Activated T-cell treated with anti-CD3 and anti-CD28 coated beads, Interleukin-2, amount 50 U/mL, for 72 hours (primary cell): ENCODE measurements at places on chromosomes 16 and 17. TPM values are rescaled to one million over a fixed set of nuclear protein-coding genes. Genes with fewer than 3 reads are reported as not detected.

PRR35 gene
- total RNA-seq: not detected

DNA sequence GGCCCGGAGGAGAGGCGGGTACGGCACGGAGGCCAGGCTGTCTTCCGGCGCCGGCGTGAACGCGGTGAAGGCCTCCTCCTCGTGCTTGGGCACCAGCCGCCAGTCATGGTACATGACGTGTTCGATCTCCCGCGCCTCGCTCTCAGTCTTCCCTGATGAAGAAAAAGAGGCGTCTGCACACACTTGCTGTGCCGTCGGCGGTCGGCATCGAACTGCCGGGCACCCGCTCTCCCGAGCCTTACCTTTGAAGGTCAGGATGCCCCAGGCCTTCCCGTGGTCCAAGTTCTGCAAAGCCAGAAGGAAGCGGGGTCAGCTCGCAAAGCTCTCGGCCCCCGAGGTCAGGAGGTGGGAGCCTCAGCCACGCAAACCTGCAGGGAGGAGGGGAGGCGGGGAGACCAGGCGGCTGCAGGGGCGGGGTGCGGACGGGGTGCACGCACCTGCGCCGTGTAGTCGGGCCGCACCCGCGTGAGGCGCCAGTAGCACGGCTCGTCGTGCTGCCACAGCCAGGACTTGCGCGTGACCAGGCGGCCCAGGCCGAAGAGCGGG, at the start of gene EME2:
TSS of gene EME2 (plus strand) at position 449 of the 546 bp plus-strand sequence. CDS start 418 bp downstream, outside the sequence.
- H3K36me3 ChIP-seq: peaks cover 9% of the 10 kb centered on the region
- H3K4me3 ChIP-seq: peak within 1 kb of the TSS; percentile 100
- DNase-seq: peak; percentile 61
- H3K27me3 ChIP-seq: no peaks in the 10 kb centered on the region
- peak within 1 kb of the TSS; percentile 95 for H3K27ac ChIP-seq
- peaks cover 14% of the 10 kb centered on the region for H3K4me1 ChIP-seq

DNA sequence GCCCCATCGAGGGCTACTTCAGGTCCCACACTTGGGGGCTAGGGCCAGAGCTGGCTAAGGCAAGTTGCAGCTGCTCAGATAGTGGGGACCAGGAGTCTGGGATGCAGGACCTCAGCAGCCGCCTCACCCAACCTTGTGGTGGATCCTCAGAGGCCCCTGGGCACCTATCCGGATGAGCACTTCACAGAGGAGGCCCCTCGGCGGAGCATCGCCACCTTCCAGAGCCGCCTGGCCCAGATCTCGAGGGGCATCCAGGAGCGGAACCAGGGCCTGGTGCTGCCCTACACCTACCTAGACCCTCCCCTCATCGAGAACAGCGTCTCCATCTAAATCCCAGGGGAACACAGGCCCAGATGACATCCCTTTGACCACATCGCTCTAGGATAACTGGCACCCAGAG, 9.4 kb downstream of the ALOX15B start:
- no peak overlapping the region for H3K27ac ChIP-seq
- no peaks in the 10 kb centered on the region for H3K36me3 ChIP-seq
- no peak overlapping the region for H3K4me3 ChIP-seq
- DNase-seq: no peak
- H3K27me3 ChIP-seq: no peaks in the 10 kb centered on the region
- no peaks in the 10 kb centered on the region for H3K4me1 ChIP-seq

- peaks cover 3% of the 10 kb centered on the region for H3K36me3 ChIP-seq
- peak overlapping the region; percentile 88 for H3K27ac ChIP-seq
- no peaks in the 10 kb centered on the region for H3K27me3 ChIP-seq
- H3K4me3 ChIP-seq: peak overlapping the region; percentile 72
- DNase-seq: peak; percentile 16
These were observed 25.3 kb downstream of the CMIP start for GRCh38 chr16:81469710-81470535.

DNA sequence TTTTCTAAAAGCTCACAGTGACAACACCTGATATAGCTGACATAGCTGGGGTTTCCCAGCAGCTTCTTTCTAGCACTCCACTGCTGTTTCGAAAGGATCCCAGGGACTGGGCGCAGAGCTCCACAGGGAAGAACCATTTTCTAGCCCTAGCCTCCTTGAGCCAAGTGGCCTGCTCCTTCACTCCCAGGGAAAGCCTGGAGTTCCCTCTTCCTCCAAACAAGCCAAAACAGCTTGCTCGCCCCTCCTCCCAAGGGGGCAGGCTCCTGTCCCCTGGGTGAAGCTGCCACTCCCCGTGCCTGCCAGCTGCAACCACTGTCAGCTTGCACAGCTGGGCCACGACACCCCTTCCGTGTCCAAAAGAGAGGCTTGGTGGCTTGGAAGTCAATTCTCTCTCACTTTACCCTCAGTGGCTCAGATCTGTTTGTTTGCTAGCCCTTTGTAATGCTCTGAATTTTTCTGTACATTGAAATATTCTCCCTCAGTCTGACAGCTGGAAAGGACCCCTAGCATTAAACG, 59.8 kb downstream of the CYTH1 start:
- peaks cover 98% of the 10 kb centered on the region for H3K4me1 ChIP-seq
- H3K27ac ChIP-seq: peak overlapping the region; percentile 63
- H3K4me3 ChIP-seq: peak overlapping the region; percentile 15
- H3K27me3 ChIP-seq: no peaks in the 10 kb centered on the region
- H3K36me3 ChIP-seq: no peaks in the 10 kb centered on the region
- DNase-seq: no peak
